NCI-H345 (cell line): ENCODE measurements at places on chromosomes 5 and 9.

- DNase-seq = no peak
These were observed 76.9 kb upstream of the IL17B start for GRCh38 chr5:149455889-149456409.

- no peak for DNase-seq
These were observed 81.7 kb upstream of the LMX1B start for GRCh38 chr9:126532019-126532462.

DNA sequence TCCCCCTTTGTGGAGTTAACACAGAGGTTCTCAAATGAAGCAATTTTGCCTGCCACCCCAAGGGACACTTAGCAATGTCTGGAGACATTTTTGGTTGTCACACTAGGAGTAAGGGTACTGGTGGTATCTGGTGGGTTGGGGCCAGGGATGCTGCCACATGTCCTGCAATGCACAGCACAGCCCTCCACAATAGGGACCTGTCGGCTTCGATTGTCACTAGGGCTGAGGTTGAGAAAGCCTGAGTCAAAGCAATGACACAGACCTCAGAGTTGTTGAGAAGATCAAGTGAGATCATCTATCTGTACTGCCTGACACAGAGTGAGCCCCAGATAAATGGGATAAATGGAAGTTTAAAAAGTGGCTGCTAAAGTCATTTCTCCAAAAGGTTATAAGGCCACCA is 249.2 kb upstream of the KLF4 start:
- no peak for DNase-seq

DNA sequence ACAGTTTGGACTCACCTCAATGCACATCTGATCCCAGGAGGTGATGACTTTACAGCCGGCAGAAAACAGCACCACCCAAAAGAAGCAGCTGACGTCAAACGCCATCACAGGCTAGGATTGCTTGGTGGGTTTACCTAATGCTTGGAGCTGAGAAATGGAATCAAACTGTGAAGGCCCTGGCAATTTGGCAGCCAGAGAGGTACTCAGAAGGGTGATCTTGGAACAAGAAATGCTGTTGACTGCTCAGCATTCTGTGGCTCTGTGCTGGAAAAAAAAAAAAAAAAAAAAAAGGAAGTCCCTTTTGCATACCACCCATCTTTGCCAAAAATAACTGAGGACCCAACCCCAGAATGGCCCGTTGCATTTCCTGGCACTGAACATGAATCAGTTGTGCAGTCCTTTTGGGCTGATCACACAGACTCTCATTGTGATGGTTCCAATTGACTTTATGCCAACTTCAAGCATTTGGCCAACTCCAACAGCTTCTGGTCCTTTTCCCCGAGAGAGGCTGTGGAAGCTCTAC is at the start of gene CD180:
Gene CD180 (minus strand): TSS at position 263 of the 523 bp plus-strand sequence. CDS start 158 bp downstream, at position 105.
- no peak for DNase-seq

DNA sequence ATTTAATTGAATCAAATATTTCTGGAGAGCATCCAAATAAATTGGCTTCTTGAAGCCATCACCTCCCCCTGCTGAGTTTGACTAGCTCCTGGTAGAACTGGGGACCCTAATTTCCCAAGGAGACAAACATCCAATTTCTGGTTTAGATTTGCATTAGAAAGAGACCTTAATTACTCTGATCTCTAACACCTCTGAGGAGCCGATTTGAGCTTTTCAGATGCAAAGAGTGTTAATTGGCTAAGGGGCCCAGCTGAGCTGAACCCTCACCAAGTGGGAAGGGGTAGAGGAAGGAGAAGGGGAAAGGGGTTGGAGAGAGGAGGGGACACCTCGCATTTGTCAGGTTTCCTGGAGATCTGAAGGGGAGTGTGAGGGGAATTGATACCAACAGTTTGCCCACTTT is 145.4 kb upstream of the SHB start:
- DNase-seq = no peak

- no peak for DNase-seq
These were observed 10.1 kb upstream of the GRIA1 start for GRCh38 chr5:153480401-153480800.

GRCh38 chr5:168575391-168576372 is 3.5 kb downstream of the PANK3 start:
- DNase-seq = no peak
